ENCODE measurements at places on chromosomes 2 and 18.

- DNase-seq, result no peak
These were observed 215.4 kb downstream of the AGAP1 start for GRCh38 chr2:235709124-235709813.

DNA sequence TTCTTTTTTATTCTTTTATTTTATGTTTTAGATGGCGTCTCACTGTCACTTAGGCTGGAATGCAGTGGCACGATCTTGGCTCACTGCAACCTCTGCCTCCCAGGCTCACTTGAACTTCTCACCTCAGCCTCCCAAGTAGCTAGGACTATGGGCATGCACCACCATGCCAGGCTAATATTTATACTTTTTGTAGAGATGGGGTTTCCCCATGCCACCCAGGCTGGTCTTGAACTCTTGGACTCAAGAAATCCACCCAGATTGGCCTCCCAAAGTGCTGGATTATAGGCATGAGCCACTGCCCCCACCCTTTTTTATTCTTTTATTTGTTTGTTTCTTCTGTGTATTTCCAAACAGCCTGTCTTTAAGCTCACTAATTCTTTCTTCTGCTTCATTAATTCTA lies 306.7 kb upstream of the THUMPD2 start:
- DNase-seq, result no peak

GRCh38 chr2:100767224-100767653 lies 52.7 kb upstream of the NPAS2 start:
- no peak for DNase-seq

DNA sequence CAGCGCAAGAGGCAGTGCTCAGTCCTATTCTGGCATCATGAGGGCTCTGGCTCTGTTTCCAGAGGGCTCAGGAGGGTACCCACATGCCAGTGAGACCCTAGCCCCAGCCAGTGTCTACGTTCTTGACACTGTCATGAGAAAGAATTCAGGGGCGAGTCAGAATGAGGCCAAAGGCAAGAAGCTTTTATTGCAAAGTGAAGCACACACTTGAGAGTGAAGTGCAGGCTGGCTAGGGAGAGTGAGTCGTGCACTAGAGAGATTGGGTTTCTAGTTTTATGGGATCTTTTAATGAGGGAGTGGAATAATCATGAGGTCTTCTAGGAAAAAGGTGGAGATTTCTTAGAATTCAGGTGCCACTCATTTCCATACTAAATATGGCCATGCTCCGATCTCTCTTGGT lies 164.1 kb downstream of the DCDC2C start:
- no peak for DNase-seq

DNA sequence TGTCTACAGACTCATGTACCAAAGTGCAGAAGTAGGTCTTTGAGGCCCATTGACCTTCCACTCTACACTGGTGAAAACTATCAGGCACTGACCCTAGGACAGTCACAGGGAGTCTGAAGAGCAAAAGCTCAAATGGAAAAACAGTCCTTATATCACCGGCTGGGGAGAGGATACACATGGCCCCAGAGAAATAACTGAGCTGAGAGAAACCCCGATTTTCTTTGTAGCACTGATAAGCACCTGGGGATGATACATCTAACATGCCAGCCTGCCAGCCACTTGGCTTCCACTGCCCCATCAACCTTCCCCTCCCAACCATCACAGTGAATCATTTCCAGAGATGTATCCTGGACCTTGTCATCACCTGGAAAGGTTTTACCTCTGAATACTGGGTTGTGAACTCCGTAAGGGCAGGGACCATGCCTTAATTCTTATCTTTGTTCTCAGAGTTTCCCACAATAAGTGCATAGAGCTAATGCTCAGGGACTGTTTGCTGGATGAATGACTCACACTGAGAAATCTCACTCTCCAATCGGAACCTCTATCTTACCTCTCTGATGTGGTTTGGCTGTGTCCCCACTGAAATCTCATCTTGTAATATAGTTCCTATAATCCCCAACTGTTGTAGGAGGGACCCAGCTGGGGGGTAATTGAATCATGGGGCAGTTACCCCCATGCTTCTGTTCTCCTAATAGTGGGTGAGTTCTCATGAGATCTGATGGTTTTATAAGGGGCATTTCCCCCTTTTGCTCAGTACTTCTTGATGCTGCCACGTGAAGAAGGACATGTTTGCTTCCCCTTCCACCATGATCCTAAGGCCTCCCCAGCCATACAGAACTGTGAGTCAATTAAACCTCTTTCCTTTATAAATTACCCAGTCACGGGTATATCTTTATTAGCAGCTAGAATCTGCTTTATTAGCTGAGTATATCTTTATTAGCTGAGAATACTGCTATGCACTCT lies 37.1 kb downstream of the EVA1A start:
- no peak for DNase-seq

GRCh38 chr2:226483745-226484619 lies 315.6 kb downstream of the IRS1 start:
- DNase-seq, result no peak

- no peak for DNase-seq
These were observed 66.1 kb downstream of the SAP130 start for GRCh38 chr2:127961729-127962128.

- DNase-seq, result no peak
These were observed 394.9 kb upstream of the ZEB2 start for GRCh38 chr2:144914622-144915318.

GRCh38 chr18:67310826-67311225 lies 205.7 kb downstream of the DSEL start:
- no peak for DNase-seq

DNA sequence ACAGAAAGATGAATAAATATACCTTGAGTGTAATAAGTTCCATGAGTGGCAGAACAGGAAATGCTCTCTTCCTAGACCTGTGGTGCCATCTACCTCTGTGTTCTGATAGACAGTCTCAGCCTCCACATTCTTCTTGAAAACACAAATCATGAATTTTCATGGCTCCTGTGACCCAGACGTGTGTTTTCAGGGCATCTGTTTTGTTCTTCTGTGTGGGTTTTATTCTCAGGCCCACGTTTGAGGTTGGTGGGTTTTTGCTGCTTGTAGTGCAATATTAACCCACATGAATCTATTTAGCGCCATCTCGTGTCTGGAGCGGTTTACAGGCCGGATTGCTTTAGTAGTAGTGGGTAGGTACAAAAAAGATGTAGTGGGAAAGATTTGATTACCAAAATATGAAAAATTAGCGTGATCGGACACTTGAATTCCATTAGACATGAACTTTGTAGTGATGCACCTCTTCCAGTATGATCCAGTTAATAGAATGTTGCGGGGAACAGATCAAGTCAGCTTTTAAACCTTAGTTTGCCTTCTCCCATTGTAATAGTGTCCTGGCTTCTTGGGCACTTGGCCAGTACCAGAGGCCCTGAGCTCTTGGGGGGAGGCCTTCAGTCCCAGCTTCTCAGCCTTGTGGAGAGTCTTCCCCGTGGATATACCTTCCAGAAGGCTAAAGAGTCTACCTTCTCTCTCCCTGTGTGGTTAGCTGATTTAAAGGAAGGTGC lies 256.5 kb downstream of the TPGS2 start:
- no peak for DNase-seq

DNA sequence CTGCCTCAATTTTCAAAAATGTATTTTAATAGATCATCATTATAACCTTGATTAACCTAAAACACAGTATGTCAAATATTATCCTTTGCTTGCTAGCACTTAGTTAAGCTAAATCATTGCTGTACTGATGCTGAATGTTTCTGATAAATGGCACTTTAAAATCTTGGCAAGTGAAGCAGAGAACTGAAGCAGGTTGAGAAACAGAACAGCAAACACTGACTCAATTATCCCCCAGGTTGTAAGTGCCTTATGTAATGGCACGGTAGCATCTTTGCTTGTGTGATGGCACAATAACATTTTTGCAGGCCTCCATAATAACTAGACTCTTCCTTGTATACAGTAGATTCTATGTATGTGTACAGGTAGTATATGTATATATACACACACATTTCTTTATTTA lies 33.8 kb downstream of the ARHGAP15 start:
- no peak for DNase-seq

- DNase-seq, result no peak
These were observed 251.7 kb upstream of the HNRNPA3 start for GRCh38 chr2:176960736-176961520.

- DNase-seq, result no peak
These were observed 17.9 kb upstream of the OTOF start for GRCh38 chr2:26495705-26496297.

DNA sequence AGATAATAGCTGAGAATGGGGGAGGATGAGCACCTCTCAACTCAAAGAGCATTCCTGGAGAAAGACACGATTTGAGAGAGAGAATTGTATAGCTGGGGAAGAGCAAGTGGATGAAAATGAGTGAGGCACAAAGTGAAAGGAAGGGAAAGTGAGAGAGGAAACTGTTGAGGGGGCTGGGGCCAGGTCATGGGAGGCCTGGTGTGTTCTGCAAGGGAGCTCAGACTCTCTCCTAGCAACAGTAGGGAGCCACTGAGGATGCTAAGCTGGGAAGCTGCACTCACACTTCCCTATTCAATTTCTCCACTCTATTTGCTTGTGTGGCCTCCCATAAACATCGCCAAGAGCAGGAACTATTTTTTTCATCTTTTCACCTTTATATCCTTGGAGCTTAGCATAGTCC lies 14.8 kb downstream of the EVA1A start:
- no peak for DNase-seq

GRCh38 chr2:133569286-133569830 lies 1.1 kb upstream of the NCKAP5 start:
- DNase-seq, result no peak

GRCh38 chr18:48590678-48591077 lies 51.8 kb downstream of the CTIF start:
- DNase-seq, result peak; percentile 78

GRCh38 chr2:71712158-71712818 lies 258.9 kb downstream of the DYSF start:
- DNase-seq, result no peak

GRCh38 chr2:64273524-64274398 lies 129.5 kb upstream of the PELI1 start:
- no peak for DNase-seq

- DNase-seq, result no peak
These were observed 4.2 kb upstream of the METAP1D start for GRCh38 chr2:171995586-171995985.

GRCh38 chr2:113284476-113284875 lies 5.8 kb upstream of the PAX8 start:
- no peak for DNase-seq

- DNase-seq, result no peak
These were observed 16.8 kb upstream of the ALLC start for GRCh38 chr2:3641181-3641580.

DNA sequence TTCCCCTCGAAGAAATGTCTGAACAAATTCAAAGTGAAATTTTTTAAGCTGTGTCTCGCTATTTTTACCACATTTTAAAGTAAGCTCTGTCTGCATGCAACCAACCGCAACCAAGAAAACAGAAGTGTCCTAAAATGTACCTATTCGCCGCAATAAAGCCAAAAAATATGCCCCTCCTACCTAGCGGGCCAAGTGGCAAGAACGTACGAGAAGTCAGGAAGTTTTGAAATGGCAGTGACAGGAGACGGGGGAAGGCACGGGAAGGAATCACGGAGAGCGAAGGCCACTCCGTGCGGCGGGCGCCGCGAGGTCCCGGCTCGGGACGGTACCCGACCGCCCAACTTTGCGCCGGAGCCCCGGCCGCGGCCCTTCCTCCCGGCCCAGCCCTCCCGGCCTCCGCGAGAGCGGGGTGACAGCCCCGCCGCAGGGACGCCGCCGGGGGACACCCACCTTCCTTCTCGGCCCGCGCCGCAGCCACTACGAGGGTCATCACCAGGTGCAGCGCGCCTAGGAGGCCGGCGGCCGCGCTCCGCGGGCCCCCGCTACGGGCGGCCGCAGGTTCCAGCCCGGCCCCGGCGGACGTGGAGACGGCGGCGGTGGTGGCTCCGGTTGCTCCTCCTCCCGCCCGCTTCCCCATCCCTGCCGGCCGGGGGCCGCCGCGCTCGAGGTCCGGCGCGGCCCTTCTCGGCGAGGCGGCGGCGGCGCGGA lies 568 bp downstream of the TMEM131 start:
- DNase-seq, result no peak

DNA sequence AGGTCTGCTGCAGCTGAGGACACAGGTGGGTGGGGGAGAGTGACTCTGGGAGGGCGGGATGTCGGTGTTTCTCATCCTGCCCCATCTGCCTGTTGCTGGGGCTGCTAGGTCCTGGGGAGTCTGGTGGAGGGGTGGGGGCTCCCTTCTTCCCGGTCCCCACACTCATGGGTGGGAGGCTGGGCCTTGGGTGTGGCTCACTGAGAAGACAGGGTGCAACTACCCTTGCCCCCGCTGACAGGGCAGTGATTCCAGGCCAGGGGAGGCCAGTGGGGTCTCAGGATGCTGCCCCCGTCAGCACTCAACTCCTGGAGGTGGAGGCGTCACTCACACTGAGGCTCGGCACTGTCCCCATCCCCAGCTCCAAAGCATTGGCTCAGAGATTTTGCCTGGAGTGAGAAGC lies 7.7 kb upstream of the NFATC1 start:
- no peak for DNase-seq

GRCh38 chr18:57970356-57971095 lies 73.5 kb upstream of the NEDD4L start:
- no peak for DNase-seq

DNA sequence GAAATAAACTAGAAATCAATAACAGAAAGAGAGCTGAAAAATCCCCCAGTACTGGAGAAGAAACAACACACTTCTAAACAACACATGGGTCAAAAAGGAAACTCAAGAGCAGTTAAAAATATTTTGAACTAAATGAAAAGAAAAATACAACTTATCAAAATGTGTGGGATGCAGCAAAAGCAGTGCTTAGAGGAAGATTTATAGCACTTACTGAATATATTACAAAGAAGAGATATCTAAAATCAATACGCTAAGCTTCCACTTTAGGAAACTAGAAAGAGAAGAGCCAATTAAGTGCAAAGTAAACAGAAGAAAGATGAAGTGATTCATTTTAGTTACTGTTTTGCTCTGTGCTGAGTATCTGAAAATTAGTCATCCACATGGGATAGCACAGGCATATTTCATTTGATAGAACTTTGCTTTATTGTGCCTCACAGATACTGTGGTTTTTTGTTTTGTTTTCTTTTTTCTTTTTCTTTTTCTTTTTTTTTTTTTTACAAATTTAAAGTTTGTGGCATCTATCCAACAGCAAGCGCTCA lies 17.0 kb downstream of the TGFA start:
- no peak for DNase-seq

- DNase-seq, result no peak
These were observed 16.1 kb downstream of the DYTN start for GRCh38 chr2:206701952-206702605.

GRCh38 chr2:167575276-167575675 lies 672.1 kb downstream of the STK39 start:
- DNase-seq, result no peak

Data from brain pericyte (primary cell).